A549 treated with ZK216348 at 1 μM for 4 hours (cell line): ENCODE measurements at places on chromosomes 2 and 18. TPM values are rescaled to one million over a fixed set of nuclear protein-coding genes. Genes with fewer than 3 reads are reported as not detected.

Gene TNFAIP6
- total RNA-seq: 0.55 to 1.9 TPM (median 1.2 TPM) in 5 replicates

Gene MAL
- not detected in 5 replicates for total RNA-seq

Gene HRH4
- not detected in 5 replicates for total RNA-seq

Gene LINC00305
- not detected in 5 replicates for total RNA-seq

Gene MARCO
- total RNA-seq: 0.14 TPM in 1 of 5 replicates, not detected in the others

Gene BCL11A
- total RNA-seq: 0.07 to 0.78 TPM (median 0.51 TPM) in 3 of 5 replicates, not detected in the others

Gene MCEE
- 9.7 to 13.6 TPM (median 10.0 TPM) in 5 replicates for total RNA-seq

Gene GPBAR1
- total RNA-seq: 0.09 to 0.19 TPM (median 0.12 TPM) in 3 of 5 replicates, not detected in the others

Gene SERPINB3
- total RNA-seq: 0.12 to 0.19 TPM (median 0.14 TPM) in 4 of 5 replicates, not detected in the other

Gene CPLX4
- total RNA-seq: not detected in 5 replicates

Gene RAB27B
- 10.2 to 14.7 TPM (median 12.6 TPM) in 5 replicates for total RNA-seq

Gene DYNAP
- not detected in 5 replicates for total RNA-seq

Gene SGO2
- 7.8 to 15.8 TPM (median 14.9 TPM) in 5 replicates for total RNA-seq

Gene C2orf78
- total RNA-seq: not detected in 5 replicates

Gene SLC16A14
- total RNA-seq: 0.64 to 1.0 TPM (median 0.99 TPM) in 5 replicates

Gene CCDC102B
- 0.38 to 0.92 TPM (median 0.52 TPM) in 4 of 5 replicates, not detected in the other for total RNA-seq

Gene IL36RN
- 0.06 to 0.13 TPM in 2 of 5 replicates, not detected in the others for total RNA-seq

Gene CGREF1
- 5.3 to 8.5 TPM (median 7.8 TPM) in 5 replicates for total RNA-seq

Gene SIGLEC15
- 0.05 to 0.12 TPM in 2 of 5 replicates, not detected in the others for total RNA-seq

Gene LYG2
- not detected in 5 replicates for total RNA-seq

Gene KYNU
- total RNA-seq: 250 to 331 TPM (median 273 TPM) in 5 replicates

Gene COL6A3
- total RNA-seq: 0.12 to 0.24 TPM (median 0.15 TPM) in 5 replicates

Gene HOXD12
- not detected in 5 replicates for total RNA-seq

Gene LTBP1
- total RNA-seq: 20.8 to 30.3 TPM (median 24.3 TPM) in 5 replicates

Gene SPDYA
- 0.14 to 0.33 TPM (median 0.27 TPM) in 4 of 5 replicates, not detected in the other for total RNA-seq

Gene CFAP53
- total RNA-seq: 0.19 to 0.62 TPM (median 0.35 TPM) in 5 replicates

Gene ALPG
- total RNA-seq: 0.20 to 0.38 TPM (median 0.22 TPM) in 4 of 5 replicates, not detected in the other

Gene CD226
- 0.07 to 0.19 TPM (median 0.17 TPM) in 4 of 5 replicates, not detected in the other for total RNA-seq

Gene PLEK
- not detected in 5 replicates for total RNA-seq

Gene UGT1A5
- total RNA-seq: not detected in 5 replicates

Gene HEATR5B
- 5.5 to 9.0 TPM (median 7.4 TPM) in 5 replicates for total RNA-seq

Gene STPG4
- not detected in 5 replicates for total RNA-seq

Gene SLC30A3
- 1.9 to 4.2 TPM (median 3.6 TPM) in 5 replicates for total RNA-seq

Gene CCBE1
- 7.6 to 16.2 TPM (median 11.4 TPM) in 5 replicates for total RNA-seq

Gene ATP5F1A
- total RNA-seq: 292 to 334 TPM (median 315 TPM) in 5 replicates
